ENCODE measurements at places on chromosomes 12 and 14.

- DNase-seq, result no peak
Observed at GRCh38 chr12:76627346-76628135, 68.0 kb upstream of the OSBPL8 start.

- no peak for DNase-seq
Observed at GRCh38 chr12:104506676-104507401, 50.1 kb downstream of the CHST11 start.

DNA sequence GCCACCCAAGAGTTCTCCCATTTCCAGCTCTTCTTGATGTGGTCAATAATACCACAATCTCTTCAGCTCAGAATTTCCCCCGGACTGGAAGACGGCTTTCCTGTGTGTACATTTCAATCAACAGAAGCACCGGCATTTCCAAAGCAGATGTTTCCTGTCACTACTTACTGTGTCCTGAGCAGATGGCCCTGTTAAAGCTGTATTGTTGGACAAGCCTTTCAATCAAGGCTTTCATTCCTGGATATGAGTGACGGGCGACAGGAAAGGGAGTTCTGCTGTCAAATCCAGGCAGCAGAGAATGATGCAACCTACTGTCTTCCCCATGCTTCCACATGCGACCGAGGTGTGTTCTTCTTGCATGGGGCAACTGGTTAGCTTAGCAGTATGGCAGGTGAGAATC lies 76.4 kb upstream of the CCDC60 start:
- no peak for DNase-seq

- no peak for DNase-seq
Observed at GRCh38 chr12:6975297-6976032, 4.8 kb downstream of the EMG1 start.

DNA sequence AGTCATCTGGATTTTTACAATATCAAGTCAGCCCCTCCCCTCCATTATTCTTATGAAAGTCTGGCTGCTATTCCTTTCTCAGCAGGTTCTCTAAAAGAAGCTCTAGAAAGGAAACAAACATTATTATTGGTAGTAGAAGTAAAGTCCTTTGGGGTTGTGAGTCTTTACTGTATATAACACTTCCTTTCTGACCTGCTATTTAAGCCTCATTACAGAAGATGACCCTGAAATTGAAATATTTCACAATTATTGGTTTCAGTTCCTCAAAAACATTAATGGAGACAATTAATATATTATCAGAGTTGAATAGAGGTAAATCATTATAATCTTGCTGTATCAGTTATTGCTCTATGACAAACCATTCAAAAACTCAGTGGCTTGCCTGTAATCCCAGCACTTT lies 19.3 kb downstream of the PLEKHA5 start:
- DNase-seq, result no peak

DNA sequence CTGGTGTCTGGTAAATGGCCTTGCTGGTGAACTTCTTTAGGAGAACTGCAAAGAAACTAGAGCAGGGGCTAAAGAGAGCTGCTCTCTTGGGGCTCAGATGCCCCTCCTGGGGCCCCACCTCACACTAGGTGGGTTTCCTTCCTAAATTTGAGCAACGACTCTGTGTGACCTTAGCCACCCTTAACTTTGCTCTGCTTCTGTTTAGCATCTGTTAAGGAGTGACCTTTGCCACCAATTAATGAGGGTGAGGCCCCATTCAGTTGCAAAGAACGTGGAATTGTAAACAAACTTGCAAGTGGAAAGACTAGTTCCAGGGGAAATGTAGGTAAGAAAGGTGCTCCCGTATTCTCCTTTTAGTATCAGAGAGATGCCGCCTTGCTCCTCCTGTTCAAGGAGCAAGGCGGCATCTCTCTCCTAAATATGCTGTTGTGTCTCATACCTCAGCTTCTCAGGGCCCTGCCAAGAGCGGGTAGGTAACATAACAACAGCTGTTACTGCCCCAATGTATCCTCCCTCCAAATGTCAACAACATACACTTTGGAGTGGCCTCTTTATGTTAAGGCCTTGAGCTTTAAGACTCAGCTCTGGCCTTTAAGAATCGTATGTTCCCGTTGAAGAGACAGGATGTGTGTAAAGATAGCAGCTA lies 77.6 kb upstream of the FUT8 start:
- DNase-seq, result no peak

GRCh38 chr12:121831571-121832245 lies 27.0 kb downstream of the HPD start:
- DNase-seq, result no peak

GRCh38 chr12:84421103-84421502 lies 491.5 kb downstream of the SLC6A15 start:
- DNase-seq, result no peak

DNA sequence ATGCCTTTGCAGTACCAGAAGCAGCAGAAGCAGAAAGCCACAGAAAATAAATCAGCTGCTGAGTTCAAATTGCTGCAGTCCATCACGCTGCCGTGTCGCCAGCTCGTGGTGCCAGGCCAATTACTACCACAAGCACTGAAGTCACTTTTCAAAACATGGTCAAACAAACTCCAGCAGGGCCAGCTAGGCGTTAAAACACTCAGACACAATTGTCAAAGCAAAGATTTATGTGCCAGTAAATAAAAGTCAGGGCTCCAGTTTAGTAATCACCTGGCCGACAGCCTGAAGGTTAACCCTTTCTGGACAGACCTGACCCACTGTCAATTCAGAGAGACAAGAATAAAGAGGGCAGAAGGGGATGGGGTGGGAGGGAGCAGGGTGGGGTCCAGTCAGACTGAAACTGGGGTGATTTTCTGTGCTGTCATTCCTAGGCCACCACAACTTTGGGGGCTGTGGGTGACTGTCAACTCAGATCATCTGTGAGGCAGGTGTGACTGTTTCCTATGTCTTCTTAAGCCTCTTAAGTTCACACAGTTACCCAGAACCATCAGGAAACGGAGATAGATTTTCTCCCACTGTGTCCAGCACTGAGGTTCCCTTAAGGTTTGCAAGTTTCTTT lies 109.8 kb upstream of the FUT8 start:
- peak; percentile 10 for DNase-seq

DNA sequence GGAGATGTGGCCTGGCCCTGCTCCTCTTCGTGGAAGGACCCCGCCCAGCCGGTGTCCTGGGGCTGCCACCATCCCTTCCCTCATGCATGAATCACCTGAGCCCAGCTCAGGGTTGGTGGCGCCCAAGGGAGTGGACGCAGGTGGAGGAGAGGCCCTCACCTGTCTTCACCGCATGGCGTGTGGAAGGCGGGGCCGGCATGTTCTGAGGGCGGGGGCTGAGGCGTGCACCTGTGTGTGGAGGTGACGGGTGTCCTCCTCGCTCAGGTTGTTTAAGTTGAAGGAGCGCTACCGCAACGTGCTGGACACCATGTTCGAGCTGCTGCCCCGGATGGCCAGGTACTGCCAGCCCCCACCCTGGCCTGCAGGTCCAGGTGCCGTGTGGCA lies 47.0 kb downstream of the SLC8B1 start:
- no peak for DNase-seq

All from activated naive CD8-positive, alpha-beta T cell treated with anti-CD3 and anti-CD28 coated beads, Interleukin-2, amount 50 U/mL, for 16 hours (primary cell).